Nephron progenitor cell (in vitro differentiated cells): ENCODE measurements at places on chromosomes 11 and 22.

GRCh38 chr22:22424956-22425355 is 83.6 kb downstream of the ZNF280B start:
- peaks cover 89% of the 10 kb centered on the region for H3K27me3 ChIP-seq
- no peaks in the 10 kb centered on the region for H3K36me3 ChIP-seq
- DNase-seq = no peak
- no peak overlapping the region for H3K27ac ChIP-seq

DNA sequence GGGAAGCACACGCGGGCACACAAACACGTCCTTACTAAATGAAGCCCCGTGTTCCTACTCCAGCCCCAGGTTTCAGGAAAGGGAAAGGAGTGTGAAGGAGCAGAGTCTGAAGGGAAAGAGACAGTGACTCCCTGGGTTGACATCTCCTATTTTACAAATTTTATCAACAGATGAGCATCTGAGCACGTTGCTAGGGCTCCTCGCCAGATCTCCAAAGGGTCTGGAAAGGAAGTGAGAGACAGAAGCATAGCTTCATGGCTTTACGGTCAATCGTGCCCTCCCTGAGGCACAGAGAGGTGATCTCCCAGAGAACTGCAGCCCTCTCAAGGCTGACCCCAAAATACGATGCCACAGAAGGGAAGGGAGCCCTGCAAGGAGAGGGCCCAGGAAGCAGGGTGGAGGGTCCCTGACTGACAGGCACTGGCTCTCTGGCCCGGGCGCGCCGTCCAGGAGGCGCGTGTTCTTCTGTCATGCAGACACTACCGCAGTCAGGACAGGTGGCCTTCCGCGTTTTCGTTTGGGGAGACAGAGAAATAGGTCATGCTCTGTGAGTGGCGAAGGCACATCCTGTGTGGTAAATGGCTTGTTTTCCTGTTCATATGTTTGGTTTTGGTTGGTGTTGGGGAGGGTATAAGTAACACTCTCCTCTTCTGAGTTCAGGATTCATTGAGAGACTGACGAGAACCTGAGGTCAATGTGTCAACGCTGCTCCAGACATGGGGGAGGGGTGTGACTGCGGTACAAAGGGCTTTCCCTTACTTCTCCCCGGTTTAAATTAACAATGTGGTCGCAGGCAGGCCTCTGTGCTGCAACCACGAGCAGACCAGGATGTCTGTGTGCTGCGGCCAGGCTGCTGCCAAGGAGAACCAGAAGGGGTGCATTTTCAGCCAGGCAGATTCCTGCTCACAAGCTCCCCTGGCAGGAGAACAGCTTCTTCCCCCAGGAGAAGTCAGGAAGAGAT is 813.3 kb downstream of the OPCML start:
- no peaks in the 10 kb centered on the region for H3K36me3 ChIP-seq

- H3K4me1 ChIP-seq = no peaks in the 10 kb centered on the region
- no peak for DNase-seq
- H3K4me3 ChIP-seq = no peak overlapping the region
- peaks cover 16% of the 10 kb centered on the region for H3K27me3 ChIP-seq
- no peak overlapping the region for H3K27ac ChIP-seq
These were observed 414.2 kb downstream of the SHANK2 start for GRCh38 chr11:70838198-70838597.

DNA sequence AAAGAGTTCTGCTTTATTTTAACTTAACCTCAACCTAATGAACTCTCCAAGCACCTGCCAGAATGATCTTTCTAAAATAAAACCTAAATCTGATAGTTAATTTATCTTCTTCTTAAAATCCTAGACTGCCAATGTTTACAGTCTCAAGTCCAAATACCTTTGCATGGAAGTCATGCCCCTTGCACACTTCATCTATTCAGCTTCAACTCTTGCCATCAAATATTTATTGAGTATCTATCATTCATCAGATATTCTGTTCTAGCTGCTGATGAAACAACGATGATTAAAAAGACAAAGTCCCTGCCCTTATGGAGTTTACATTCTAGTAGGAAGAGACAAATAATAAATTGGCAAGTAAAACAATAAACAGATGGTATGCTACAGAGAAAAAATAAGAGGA is 101.7 kb downstream of the APOL5 start:
- DNase-seq = no peak
- H3K27me3 ChIP-seq = no peaks in the 10 kb centered on the region
- peaks cover 29% of the 10 kb centered on the region for H3K36me3 ChIP-seq
- H3K4me3 ChIP-seq = no peak overlapping the region
- peak overlapping the region; percentile 3 for H3K27ac ChIP-seq

DNA sequence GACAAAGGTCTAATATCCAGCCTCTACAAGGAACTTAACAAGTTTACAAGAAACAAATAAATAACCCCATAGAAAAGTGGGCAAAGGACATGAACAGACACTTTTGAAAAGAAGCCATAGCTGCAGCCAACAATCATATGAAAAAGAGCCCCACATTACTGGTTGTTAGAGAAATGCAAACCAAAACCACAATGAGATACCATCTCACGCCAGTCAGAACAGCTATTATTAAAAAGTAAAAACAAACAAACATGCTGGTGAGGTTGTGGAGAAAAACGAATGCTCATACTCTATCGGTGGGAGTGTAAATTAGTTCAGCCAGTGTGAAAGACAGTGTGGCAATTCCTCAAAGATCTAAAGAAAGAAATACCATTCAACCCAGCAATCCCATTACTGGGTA is 5.6 kb upstream of the SLC22A25 start:
- no peaks in the 10 kb centered on the region for H3K4me1 ChIP-seq
- no peak overlapping the region for H3K27ac ChIP-seq
- H3K36me3 ChIP-seq = no peaks in the 10 kb centered on the region
- H3K27me3 ChIP-seq = peaks cover 11% of the 10 kb centered on the region

- no peaks in the 10 kb centered on the region for H3K36me3 ChIP-seq
- no peak for DNase-seq
- peaks cover 63% of the 10 kb centered on the region for H3K27me3 ChIP-seq
These were observed 8.0 kb downstream of the ANO1 start for GRCh38 chr11:70085815-70086769.

GRCh38 chr11:71327156-71328085 is 75.0 kb upstream of the SHANK2 start:
- H3K36me3 ChIP-seq = no peaks in the 10 kb centered on the region
- peaks cover 13% of the 10 kb centered on the region for H3K4me1 ChIP-seq
- no peak overlapping the region for H3K4me3 ChIP-seq
- H3K27ac ChIP-seq = no peak overlapping the region
- DNase-seq = no peak
- peaks cover 30% of the 10 kb centered on the region for H3K27me3 ChIP-seq

DNA sequence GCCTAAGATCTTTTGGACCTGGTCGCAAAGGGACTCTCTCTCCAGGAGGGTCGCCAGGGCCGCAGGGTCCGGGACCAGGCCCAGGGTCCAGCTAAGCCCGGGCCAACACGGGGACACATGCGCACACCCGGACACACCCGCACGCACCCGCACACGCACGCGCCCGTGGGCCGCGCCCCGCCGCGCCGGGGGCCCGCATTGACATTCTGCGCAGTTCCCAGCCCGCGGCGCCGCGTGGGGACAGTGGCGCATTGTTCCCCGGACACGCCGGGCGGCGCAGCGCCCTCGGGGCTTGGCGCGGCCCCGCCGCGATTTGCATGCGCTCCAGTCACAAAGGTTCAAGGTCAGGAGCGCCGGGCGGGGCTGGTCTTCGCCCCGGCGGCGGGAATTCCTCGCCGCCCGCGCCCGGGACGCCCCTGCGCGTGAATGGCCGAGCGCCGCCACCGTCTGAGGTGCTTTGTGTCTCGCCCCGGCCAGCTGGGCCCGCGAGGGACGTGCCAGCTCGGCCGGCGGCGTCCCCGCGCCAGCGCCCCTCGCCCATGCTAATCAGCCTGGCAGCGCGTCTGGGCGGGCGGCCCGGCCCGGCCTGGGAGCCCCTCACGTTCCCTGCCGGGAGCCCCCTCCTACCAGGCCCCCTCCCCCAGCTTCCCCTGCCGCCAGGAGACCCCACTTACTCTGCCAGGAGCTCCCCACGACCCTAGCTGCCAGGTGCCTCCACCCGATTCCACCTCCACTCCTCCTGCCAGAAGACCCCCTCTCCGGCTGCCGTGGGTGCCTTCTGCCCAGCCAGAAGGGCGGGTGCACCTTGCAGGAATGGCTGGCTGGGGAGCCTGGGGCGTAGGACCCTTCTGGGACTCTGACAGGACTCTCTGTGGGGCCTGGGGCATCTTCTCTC is 50.5 kb upstream of the WNT7B start:
- peak; percentile 68 for DNase-seq
- H3K4me3 ChIP-seq = peak overlapping the region; percentile 73
- no peak overlapping the region for H3K27ac ChIP-seq
- H3K27me3 ChIP-seq = peaks cover 78% of the 10 kb centered on the region
